ENCODE measurements at places on chromosomes 12 and 14. TPM values are rescaled to one million over a fixed set of nuclear protein-coding genes. Genes with fewer than 3 reads are reported as not detected.

Gene TOMM20L
- not detected for total RNA-seq

Gene WDR89
- total RNA-seq: 7.4 TPM

Gene PTPN21
- total RNA-seq: 6.1 TPM

Gene LTBR
- total RNA-seq: 129 TPM

Gene KERA
- total RNA-seq: not detected

DNA sequence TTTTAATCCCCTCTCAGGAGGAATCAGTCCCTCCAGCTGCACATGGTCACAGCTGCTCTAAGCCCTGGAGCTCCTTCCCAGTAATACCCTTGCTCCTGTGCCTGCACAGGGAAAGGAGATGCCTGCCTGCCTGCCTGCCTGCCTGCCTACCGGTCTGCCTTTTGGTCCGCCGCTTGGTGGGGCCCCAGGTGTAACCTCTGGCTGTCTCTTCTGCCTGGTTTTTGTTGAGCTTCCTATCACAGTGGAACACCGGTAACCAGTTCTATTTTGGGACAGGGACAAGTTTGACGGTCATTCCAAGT lies 99.8 kb downstream of the DAD1 start:
- H3K27ac ChIP-seq: no peak overlapping the region
- H3K27me3 ChIP-seq: no peaks in the 10 kb centered on the region
- H3K4me1 ChIP-seq: peaks cover 63% of the 10 kb centered on the region
- H3K4me3 ChIP-seq: no peak overlapping the region
- no peak for DNase-seq

DNA sequence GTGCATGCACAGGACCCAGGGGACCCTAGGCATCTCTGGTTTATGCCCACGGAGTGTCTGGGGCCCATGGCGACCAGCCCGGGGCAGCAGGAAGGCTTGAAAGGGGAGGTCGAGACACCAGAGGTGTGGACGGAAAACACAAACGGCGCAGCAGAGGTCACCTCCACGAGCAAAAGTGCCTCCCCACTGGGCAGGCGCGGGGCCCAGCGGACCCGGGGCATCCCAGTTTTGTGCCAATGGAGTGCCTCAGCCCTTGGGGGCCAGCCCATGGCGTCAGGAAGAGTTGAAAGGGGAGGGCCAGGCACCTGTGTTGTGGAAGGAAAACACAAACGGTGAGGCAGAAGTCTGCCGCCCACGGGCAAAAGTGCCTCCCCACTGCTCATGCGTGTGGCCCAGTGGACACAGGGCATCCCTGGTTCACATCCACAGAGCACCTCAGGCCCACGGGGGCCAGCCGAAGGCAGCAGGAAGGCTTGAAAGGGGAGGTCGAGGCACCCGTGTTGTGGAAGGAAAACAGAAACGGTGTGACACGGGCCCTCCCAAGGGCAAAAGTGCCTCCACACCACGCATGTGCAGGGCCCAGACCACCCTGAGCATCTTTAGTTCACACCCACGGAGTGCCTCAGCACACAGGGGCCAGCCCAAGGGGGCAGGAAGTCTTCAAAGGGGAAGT lies 378.8 kb downstream of the ALG10 start:
- H3K36me3 ChIP-seq: no peaks in the 10 kb centered on the region
- H3K4me1 ChIP-seq: no peaks in the 10 kb centered on the region
- H3K4me3 ChIP-seq: no peak overlapping the region

GRCh38 chr14:31124197-31124596 lies 83.4 kb downstream of the HECTD1 start:
- H3K4me3 ChIP-seq: no peak overlapping the region
- no peaks in the 10 kb centered on the region for H3K27me3 ChIP-seq
- H3K27ac ChIP-seq: no peak overlapping the region
- H3K4me1 ChIP-seq: no peaks in the 10 kb centered on the region
- no peak for DNase-seq

GRCh38 chr12:26954027-26954426 lies 15.8 kb downstream of the FGFR1OP2 start:
- H3K27ac ChIP-seq: no peak overlapping the region
- peaks cover 15% of the 10 kb centered on the region for H3K4me1 ChIP-seq
- H3K4me3 ChIP-seq: no peak overlapping the region
- no peak for DNase-seq
- no peaks in the 10 kb centered on the region for H3K27me3 ChIP-seq

- no peak overlapping the region for H3K4me3 ChIP-seq
- no peak overlapping the region for H3K27ac ChIP-seq
- no peaks in the 10 kb centered on the region for H3K4me1 ChIP-seq
- no peak for DNase-seq
- H3K36me3 ChIP-seq: no peaks in the 10 kb centered on the region
Measured at GRCh38 chr14:58055497-58056010, 96.5 kb downstream of the ARMH4 start.

DNA sequence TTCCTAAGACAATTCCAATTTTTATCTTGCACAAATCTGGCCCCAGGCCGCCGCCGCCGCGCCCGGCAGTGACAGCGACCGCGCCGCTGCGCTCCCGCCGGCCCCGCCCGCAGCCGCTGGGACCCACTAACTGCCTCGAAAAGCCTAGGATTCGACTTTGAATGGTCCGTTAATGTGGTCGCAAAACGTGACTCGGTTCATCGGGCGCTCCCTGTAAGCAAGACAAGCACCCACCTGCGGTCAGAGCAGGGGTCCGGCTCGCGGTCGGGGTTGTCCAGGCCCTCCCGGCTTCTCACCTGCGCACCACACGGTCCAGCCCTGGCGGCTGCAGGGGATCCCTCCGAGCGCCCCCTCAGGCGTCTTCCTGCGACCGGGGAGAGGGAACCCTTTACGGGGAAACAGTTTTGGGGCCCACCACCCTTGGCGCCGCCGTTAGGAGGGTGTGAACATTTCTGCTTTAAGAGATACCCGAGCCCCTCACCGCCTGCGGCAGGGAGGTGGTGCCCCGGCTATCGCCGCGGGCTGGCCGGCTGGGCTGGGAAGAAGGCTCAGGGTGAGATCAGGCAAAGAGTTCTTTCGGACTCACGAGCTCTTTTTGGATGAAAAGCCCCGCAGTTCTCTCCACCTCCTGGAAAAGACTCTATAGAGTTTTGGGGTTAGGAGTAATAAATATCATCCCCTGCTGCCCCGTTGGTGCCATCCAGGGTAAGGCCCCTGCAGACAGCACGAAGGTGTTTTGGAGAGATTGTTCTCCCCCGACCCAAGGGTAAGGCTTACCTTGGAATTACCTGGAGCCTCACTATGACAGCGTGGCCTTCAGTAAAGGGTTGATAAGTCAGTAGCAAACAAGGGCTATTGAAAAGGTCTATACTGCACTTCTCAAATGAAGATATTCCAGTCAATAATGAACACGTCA lies 13.6 kb upstream of the FOXJ2 start:
- H3K36me3 ChIP-seq: no peaks in the 10 kb centered on the region
- peaks cover 7% of the 10 kb centered on the region for H3K27me3 ChIP-seq
- H3K4me3 ChIP-seq: peak overlapping the region; percentile 37
- no peak for DNase-seq
- H3K4me1 ChIP-seq: peaks cover 2% of the 10 kb centered on the region

- no peaks in the 10 kb centered on the region for H3K27me3 ChIP-seq
- no peaks in the 10 kb centered on the region for H3K4me1 ChIP-seq
- DNase-seq: no peak
- no peaks in the 10 kb centered on the region for H3K36me3 ChIP-seq
- H3K4me3 ChIP-seq: no peak overlapping the region
- no peak overlapping the region for H3K27ac ChIP-seq
Measured at GRCh38 chr12:1919763-1920162, 1.3 kb upstream of the CACNA2D4 start.

- DNase-seq: no peak
- no peaks in the 10 kb centered on the region for H3K36me3 ChIP-seq
- H3K27ac ChIP-seq: no peak overlapping the region
- no peaks in the 10 kb centered on the region for H3K4me1 ChIP-seq
- H3K4me3 ChIP-seq: no peak overlapping the region
Measured at GRCh38 chr12:130031571-130032189, 127.9 kb upstream of the TMEM132D start.

Measured in esophagus squamous epithelium (tissue), 5 donors.